ENCODE measurements at places on chromosomes 11 and 22.

- DNase-seq, result no peak
Measured at GRCh38 chr22:20455709-20456063, 18.1 kb upstream of the SCARF2 start.

- no peak for DNase-seq
Measured at GRCh38 chr11:133582750-133583149, 50.4 kb upstream of the OPCML start.

DNA sequence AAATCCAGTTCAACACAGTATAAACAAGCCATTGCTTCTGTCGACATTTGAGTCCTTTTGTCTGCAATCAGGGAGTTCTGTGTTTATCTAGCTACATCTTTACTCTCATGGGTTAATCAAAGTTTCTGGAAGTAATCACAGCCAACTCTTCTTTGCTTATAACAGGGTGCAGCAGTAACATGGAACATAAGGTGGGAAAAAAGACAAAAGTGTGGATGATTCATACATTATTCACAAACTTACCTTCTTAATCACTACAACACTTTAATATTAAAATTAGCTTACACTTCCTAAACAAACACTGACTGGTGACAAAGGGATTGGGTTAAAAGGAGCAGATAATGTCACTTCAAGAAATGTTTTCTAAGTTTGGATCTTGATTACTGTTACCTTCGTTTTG is 44.7 kb downstream of the SNX19 start:
- DNase-seq, result no peak

- no peak for DNase-seq
Measured at GRCh38 chr11:16013649-16014275, 342.6 kb downstream of the SOX6 start.

DNA sequence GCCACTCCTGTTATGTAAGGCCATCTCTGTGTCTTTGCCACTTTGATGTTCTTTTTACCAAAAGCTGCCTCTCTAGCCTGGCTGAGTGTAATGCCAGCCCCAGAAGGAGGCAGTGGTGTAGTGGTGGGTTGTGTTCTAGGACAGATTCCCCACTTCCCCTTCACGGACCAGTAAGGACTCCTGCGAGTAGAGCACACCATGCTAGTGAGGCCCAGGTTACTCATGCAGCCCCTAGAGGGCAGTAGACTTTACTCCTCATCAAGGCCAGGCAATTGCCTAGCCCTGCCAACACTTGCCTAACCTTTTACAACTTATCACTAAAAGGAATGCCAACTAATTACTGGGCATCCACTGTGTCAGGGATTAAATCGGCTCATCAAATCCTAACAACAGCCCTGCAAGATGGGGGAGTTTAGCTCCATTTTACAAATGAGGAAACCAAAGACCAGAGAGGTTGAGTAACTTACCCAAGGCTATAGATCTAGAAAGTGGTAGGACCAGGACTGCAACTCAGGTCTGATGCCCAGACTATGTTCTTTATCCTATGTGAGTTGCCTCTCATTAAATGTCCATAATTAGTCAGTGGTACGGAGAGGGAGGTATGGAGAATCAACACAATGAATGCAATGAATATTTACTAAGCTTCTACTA is 75.3 kb downstream of the APIP start:
- no peak for DNase-seq

DNA sequence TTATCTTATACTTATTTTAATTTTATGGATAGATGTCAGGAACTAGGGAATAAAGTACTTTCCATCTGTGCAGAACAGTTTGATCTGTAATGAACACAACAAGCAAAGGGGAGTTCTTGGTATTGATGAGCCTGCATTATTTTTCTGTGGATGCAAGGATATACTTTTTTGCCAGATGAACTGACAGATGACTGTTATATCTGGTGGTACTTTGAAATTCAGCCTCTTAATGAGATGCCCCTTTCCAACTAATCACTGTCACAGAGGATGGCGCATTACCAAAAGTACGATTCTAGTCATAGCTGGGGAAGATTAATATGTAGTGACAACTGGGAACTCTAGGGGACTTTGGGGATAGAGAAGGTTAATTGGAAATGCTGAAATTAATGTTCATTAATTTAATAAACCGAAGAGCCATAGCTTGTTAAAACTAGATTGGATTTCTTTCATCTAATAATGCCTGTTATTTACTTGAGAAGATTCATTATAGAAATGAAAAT is 603.4 kb upstream of the CNTN5 start:
- no peak for DNase-seq

- DNase-seq, result no peak
Measured at GRCh38 chr11:102046841-102047240, 396 bp upstream of the CFAP300 start.

GRCh38 chr11:76152086-76152681 is 54.1 kb downstream of the WNT11 start:
- DNase-seq, result no peak

- no peak for DNase-seq
Measured at GRCh38 chr22:28246397-28246796, 327.3 kb upstream of the PITPNB start.

GRCh38 chr11:38009932-38010331 is 1411.9 kb upstream of the RAG2 start:
- no peak for DNase-seq

- DNase-seq, result no peak
Measured at GRCh38 chr22:24437741-24438328, 10.4 kb downstream of the ADORA2A start.

DNA sequence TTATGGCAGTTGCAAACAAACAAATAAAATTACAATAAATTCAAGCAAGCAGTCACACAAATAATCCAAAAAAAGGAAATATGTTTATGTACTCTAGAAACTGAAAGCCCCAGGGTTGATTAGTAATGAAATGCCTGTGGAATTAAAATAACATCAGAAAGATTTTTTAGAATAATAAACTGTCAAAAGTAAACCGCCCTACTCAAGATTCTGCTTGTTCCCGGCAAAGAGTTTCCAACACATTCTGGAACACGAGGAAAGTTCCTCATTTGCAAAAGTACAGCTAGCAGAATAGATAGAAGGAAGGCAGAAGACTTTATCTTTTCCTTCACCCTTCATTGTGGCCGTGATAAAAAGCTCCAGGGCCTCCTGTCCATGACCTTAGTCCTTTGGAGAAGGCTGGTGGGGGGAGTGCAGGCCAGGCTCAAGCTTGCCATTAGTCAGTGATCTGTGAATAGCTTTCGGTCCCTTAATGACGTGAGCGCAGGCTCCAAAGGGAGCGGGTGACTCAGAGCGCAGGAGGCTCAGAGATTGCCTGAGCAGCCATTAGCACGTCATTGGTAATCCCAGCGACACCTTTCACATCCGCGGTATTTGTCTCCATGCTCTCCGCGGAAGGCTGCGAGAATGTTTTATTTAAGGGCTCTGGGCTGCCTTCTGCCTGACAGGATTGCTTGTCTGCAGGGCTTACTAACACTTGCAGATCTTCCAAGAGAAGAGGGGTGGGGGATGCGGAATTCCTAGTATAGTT is 458.3 kb downstream of the METTL15 start:
- no peak for DNase-seq

- no peak for DNase-seq
Measured at GRCh38 chr11:57356268-57356667, 18.1 kb downstream of the P2RX3 start.

DNA sequence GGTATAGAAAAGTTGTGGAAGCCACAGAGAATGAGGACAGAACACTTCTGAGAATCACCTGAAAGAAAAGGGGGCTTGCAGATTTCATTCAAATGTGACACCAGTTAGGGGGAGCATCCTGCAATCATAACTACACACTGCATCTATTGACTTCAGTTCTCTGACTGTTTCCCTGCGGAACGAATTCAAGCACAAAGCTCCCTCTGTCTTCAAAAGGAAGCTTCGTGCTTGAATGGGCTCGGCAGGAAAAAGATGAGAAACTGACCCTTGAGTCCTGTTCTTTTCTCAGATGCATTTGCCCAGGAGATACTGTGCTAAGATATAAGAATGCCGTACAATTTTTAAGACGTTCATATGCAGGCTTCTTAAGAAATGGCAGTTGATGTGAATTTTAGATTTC is 2000.4 kb upstream of the RAG2 start:
- no peak for DNase-seq

GRCh38 chr11:107830915-107831540 is 27.6 kb downstream of the SLC35F2 start:
- DNase-seq, result no peak

DNA sequence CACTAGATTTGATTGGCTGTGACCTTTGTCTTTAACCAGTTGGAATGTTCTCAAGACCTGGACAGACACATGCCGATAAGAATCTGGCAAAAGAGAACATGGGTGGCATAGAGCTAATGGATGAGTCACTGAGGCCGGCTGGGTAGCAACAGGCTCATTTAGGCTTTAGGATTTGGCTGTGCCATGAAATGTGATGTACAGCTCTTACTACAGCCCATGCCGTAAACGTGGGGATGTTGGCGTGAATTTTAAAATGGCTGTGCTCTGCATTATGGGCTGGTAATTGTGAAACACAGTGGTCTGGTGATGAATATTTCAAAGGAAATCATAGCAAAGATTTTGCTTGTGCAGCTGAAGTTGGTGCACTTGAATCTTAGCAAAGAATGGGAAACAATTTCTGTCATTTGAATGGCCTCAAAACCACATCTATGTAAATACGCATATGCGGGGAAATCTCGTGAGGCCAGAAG is 332.4 kb downstream of the TBC1D22A start:
- no peak for DNase-seq

GRCh38 chr11:118877487-118878162 is 6.1 kb upstream of the CXCR5 start:
- DNase-seq, result no peak

All from DMS 273 treated with DMSO at 0.1 percent for 48 hours (cell line).